ENCODE measurements at places on chromosomes 16 and 17.

GRCh38 chr16:83843657-83844056 lies 35.9 kb downstream of the HSBP1 start:
- DNase-seq = no peak

GRCh38 chr17:1480747-1481465 lies 11.6 kb downstream of the MYO1C start:
- no peak for DNase-seq

DNA sequence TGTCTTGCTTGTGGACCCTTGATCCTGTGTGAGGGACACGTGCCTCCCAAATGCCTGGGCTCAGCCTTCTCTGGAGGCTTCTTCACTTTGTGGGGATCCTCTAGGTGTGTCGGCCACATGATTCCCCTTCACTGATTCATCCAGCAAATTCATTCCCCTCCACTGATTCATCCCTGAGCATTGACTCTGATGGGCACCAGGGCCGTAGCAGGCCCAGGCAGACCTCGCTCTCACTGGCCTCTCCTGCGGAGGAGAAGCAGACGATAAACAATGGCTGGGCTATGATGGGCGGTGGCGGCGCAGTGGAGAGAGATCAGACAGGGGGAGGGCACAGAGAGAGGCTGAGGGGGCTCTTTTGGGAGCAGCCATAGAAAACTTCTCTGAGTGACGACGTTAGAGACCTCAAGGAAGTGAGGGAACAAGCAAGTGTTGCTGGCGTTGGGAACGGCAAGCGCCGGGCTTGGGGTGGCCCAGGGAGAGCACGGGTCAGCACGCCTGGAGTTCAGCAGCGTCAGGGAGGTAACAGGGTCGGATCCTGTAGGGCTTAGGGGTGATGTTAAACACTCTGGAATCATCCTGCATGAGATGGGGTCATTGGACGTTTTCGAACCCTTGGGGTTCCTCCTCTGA lies 17.5 kb upstream of the RPTOR start:
- DNase-seq = no peak

- DNase-seq = no peak
Measured at GRCh38 chr17:56160422-56160821, 7.1 kb downstream of the ANKFN1 start.

DNA sequence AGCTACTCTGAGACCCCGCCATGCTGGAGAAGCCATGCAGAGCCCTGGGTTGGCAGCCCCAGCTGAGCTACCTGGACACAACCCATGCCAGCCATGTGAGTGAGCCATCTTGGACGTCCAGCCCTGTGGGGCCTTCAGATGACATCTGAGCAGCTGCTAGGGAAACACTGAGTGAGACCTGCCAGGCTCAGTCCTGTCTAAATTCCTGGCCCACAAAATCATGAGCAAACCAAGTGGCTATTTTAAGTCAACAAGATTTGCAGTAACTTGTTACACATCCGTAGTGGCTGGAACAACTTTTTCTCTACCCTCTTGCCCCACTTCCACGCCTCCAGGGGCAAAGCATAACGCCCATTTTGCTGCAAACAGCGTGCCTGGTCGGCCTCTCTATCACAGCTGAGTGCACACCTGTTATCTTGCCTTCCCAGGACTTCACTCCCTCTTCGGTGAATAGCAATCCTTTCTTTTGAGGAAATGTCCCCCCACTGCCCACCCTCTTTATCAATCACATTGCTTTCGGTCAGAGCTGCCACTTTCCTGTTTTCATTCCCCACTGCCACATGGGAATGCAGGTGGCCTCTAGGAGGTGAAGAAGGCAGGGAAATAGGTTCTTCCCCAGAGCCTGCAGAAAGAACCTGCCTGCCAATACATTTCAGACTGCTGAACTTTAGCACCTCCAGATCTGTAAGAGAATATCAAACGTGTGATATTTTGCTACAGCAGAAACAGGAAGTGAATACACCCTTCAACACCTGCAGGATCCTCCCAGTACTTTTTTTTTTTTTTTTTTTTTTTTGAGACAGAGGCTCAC lies 7.4 kb upstream of the SCIMP start:
- DNase-seq = no peak

DNA sequence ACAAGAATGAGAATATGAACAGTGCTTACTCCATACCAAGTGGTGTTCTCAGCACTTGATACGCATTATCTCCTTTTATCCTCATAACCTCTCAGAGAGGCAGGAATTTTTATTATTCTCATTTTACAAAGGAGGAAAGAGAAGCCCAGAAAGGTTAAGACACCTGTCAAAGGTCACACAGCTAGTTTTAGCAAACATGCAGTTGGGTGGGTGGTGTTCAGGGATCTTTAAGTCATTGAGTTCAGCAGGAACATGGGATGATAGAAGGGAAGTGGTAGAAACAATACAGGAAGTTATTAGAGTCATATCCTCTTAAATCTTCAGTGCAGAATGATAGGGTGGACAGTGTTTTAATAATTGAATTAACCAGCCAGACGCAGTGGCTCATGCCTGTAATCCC lies 95.4 kb downstream of the IRX3 start:
- DNase-seq = no peak

GRCh38 chr16:68935008-68935407 lies 91.7 kb downstream of the TANGO6 start:
- no peak for DNase-seq

DNA sequence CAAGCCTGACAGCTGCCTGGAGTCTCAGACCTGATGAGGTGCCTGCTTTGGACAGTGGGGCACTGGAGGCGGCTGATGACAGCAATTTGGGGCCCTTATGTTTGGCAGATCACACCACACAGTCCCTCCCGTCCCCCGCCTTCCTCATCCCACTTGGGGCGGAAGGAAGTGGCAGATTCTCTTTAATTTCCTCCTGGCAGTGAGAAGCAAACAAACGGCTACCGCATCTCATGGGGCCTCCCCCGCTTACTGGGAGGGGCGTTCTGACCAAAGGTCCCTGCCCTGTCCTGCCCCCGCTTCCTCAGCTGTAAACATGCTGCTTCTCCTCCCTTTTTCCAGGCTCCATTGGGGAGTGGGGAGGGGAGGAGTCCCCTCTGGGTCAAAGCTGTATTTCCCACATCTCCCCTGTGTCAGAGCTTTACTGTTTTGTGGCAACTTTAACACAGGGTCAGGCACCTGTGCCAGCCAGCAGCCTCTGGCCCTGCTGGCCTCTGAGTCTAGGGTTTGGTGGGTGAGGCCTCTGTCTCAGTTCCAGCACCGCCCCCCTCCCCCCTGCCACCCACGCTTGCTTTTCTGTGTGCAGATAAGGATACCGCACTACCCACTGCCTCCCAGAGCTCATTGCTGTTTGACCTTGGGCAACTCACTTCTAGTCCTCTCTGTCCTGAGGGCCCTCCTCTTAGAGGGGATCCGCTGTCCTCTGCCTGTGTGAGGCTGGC lies 5.4 kb upstream of the NFATC3 start:
- no peak for DNase-seq

DNA sequence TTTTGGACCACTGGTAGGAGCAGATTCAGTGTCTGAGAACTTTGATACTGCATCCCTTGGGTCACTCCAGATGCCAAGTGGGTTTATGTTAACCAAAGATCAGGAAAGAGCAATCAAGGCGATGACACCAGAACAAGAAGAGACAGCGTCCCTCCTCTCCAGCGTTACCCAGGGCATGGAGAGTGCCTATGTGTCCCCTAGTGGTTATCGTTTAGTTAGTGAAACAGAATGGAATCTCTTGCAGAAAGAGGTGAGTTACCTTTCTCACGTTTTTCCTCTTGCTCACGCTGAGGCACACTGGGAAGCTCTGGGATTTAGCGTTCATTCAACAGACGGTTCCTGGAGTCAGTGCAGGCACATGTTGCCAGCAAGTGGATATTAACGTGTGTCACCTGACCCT lies 58.0 kb downstream of the NUP88 start:
- no peak for DNase-seq

DNA sequence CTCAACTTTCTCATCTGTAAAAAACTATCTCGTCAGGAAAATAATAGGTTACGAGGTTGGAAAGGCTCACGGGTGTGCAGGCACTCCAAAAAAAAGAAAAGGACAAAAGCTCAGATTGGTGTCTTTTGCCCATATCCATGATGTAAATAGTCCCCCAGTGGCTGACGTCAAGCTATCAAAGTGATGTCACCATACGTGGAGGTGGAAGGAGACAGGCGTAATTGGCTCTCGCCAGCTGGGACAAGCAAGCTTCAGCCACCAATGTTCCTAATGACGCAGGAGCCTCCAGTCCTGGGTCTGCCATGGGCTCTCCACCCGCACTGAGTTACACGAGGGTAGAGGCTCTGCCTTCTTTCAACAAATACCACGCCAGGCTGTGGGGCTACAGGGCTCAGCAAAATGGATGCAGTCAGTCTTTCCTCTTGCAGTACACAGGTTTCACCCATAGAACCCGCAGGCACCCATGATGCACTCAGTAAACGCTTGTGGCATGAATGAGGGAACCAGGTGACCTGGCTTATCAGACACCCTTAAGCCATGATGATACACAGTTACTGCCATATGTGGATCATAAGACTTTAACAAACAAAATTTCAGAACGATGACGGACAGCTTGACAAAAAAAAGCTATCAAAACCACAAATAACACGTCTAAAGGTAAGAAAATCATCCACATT lies 50.5 kb downstream of the COTL1 start:
- DNase-seq = no peak

GRCh38 chr16:58024486-58025350 lies 836 bp upstream of the MMP15 start:
- DNase-seq = no peak

- no peak for DNase-seq
Measured at GRCh38 chr16:56970934-56971767, 9.4 kb downstream of the CETP start.

DNA sequence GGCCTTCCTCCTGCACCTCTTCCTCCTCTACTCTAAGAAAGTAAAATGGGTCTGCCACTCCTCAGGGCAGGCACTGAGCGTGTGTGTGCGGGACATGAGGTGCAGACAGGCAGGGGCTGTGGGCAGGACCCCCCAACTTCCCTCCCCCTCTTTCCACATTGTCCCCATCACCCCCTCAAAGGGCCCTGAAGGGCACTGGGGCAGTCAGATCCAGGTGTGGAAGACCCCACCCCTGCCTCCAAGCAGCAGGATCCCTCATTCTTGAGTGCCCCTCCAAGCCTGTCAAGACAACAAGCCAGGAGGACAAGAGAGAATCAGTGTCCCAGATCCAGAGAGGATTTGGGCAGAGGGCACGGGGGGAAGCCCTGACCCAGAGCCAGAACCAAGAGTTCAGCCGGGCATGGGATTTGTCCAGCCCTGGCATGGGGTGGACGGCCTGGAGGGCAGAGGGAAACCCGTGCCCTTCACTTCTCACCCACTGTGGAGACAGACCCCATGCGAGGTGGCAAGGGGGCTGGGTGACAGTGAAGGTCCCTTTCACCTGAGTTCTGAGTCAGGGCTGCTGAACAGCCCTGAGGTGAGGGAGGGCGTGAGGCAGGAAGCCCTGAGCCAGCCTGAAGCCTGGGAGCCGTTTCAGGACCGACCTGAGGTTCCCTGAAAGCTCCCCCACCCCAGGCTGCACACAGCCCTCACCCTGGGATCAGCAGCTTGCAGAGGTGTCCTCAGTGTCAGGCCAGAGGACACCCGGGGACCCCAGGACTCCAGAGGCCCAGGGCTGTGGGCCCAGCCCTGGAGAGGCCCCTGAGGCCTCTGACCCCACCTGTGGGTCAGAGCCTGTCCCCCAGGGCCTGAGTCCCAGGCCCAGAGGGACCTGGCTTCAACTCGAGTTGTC lies 45.8 kb downstream of the USP22 start:
- DNase-seq = no peak

GRCh38 chr17:75774471-75774990 lies 9.5 kb upstream of the GALK1 start:
- DNase-seq = no peak

DNA sequence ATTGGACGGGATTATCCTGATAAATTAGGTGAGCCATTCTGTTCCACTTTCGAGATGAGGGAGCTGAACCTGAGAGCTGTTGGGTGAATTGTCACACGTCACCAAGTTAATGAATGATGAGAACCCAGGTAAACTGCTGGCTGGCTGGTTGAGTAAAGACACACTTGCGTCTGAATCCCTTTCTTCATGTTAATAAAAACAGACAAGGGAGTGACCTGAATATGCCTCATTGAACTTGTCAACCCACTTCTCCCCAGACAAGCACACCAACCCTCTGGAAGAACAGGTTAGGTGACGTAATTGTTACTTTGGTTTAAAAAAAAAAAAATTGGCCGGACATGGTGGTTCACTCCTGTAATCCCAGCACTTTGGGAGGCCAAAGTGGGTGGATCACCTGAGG lies 400.9 kb upstream of the CDH5 start:
- no peak for DNase-seq

- DNase-seq = no peak
Measured at GRCh38 chr17:7947651-7948050, 15.6 kb downstream of the CNTROB start.

GRCh38 chr17:78665952-78666920 lies 89.0 kb upstream of the DNAH17 start:
- DNase-seq = no peak

DNA sequence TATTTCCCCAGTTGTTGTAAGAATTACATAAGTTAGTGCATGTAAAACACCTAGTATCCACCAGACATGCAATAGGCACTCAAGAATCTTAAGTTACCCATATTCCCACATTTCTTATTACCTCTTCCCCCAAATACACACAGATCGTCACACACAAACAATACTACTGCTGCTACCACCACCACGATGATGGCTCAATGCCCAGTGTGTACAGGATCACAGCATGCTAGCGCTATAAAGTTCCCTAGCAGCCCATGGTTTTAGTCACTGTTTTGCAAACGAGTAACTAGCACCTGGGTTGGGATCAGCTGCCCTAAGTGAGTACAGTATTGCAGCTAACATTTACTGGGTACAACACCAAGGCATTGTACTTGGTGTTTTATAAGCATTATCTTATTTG lies 411.7 kb downstream of the UTP18 start:
- DNase-seq = no peak

- DNase-seq = no peak
Measured at GRCh38 chr16:28192806-28193529, 18.8 kb downstream of the XPO6 start.

DNA sequence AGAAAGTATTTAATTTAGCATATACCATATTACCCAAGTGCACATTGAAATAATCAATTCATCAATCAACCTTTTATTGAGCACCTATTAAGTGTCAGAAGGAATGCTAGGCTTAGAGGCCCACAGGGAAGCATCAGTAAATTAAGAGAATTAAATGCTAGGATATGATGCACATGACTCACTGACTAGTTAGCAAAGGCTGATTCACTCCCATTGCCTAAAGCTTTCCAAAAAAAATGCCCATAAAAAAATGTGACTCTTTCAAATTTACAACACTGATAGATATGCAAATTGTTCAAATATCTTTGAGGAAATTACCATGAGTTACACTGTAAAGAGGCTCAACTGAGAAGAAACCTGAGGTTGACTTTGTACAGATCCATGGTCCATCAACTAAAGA lies 883.3 kb downstream of the CDH11 start:
- DNase-seq = no peak
